ENCODE measurements at places on chromosomes 4 and X.

DNA sequence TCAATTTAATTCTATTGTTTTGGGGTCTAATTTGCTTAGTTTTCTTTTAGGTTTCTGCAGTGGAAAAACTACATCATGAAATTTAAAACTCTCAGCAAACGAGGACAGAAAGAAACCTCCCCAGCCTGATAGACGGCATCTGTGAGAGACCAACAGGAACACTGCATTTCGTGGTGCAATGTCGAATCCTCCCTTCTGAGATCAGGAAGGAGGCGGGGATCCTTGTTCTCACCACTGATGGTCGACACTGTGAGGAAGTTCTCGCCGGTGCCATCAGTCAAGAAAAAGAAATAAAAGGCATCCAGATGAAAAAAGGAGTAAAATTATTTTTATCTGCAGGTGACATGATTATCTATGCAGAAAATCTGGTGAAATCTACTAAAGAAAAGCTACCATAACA is 16.5 kb downstream of the GAK start:
- no peak for DNase-seq

DNA sequence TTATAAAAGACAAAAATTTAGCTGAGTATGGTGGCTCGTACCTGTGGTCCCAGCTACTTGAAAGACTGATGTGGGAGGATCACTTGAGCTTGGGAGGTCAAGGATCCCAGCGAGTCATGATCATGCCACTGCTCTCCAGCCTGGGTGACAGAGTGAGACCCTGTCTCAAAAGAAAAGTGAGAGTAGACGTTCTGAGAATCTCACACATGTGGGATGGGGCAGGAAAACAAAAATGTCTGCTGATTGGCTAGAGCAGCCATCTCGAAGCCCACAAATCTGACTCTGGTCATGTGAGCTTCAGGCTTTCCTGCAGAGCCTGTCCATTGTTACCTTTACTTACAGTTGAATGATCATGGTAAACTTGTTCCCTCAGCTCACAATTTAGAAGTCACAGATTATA is 23.1 kb upstream of the SLC9A7 start:
- DNase-seq: no peak

DNA sequence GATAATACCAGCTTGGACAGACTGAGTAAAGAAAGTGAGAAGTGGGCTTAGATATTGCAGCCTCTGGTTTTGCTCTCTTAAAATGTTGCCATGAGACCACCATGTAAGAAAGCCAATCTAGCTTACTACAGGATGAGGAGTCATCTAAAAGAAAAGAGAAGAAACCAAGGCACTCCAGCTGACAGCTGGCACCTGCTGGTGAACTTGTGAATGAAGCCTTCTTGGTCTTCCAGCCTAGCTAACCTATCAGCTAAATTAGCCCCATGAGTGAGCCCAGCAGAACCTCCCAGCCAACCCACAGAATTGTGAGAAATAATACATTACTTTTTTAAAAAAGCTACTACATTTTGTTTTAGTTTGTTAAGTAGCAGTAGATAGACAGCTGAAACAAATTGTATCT is 154.5 kb upstream of the QRFPR start:
- no peak for DNase-seq

- DNase-seq: no peak
Measured at GRCh38 chr4:2354118-2354517, 64.3 kb downstream of the ZFYVE28 start.

DNA sequence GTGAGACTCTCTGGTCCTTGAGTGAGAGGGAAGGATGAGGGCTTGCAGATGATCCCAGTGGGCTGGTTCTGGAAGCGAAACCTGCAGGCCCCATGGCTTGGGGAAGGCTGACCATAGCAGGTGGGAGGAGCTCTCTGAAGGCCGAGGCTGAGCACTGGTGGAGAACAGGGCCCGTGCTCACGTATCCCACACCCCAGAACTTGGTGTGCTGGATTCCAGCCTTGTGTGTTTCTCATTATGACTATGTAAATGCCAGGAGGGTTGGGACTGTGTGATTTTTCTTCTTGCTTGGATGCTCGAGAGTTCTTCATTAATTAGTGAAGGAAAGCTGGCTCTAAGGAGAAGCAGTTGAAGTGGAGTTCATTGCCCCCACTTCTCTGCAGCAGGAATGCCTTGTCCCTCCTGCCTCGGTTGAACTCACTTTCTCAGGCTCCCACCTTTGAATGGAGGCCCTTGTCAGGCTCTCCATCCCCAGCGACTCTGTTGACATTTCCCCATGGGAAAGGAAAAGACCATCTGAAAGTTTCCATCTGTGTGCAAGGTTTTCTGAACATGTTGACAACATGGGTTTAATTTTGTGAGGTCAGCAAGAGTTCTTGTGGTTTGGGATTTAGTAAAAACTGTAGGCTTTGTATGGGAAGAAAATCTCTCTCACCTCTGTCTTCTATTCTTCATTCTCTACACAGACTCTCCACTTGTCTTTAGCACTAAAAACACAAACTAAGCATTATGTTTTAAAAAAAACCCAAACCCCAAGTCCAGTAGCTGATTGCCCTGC is 57.7 kb downstream of the TBL1X start:
- no peak for DNase-seq

DNA sequence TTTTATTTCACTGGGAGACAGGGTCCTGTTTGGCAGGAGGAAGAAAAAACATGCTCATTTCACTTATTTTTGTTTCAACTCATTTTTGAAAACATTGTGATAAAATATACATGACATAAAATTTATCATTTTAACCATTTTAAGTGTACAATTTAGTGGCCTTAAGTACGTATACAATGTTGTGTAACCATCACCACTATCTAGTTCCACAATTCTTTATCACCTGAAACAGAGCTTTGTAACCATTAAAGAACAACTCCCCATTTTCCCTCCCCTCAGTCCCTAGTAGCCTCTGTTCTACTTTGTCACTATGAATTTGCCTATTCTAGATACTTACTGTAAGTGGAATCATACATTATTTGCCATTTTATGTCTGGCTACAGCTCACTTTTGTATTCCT is 143.8 kb downstream of the GPAT3 start:
- no peak for DNase-seq

DNA sequence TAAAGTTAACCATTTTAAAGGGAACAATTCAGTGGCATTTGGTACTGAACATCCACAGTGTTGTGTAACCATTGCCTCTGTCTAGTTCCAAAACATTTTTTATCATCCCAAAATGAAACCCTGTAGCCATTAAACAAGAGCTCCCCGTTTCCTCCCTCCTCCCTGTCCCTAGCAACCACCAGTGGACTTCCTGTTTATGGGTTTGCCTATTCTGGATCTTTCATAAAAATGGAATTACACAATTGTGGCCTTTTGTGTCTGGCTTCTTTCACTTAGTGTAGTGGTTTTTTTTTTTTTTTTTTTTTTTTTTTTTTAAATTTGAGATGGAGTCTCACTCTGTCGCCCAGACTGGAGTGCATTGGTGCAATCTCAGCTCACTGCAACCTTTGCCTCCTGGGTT is 11.6 kb downstream of the RBMX2 start:
- DNase-seq: no peak

DNA sequence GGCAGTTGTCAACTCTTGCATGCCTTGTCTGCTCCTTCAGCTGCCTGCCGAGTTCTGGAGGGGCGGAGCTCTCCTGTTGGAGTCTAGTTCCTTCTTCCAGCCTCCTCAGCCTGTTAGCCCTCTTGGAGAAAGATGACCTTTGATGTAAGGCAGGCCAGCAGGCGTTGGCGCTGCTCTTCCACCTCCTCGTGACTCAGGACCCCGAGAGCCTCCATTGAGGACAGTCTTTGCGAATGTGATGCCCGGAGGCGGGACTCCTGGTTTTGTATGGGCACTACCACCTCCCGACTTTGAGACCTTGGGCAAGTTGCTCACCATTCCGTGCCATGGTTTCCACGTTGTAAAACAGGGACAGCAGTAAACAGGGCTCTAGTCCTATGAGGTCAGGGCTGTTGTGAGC is 108.3 kb downstream of the TENM3 start:
- DNase-seq: no peak

GRCh38 chr4:75786938-75787337 is 62.6 kb downstream of the USO1 start:
- no peak for DNase-seq

DNA sequence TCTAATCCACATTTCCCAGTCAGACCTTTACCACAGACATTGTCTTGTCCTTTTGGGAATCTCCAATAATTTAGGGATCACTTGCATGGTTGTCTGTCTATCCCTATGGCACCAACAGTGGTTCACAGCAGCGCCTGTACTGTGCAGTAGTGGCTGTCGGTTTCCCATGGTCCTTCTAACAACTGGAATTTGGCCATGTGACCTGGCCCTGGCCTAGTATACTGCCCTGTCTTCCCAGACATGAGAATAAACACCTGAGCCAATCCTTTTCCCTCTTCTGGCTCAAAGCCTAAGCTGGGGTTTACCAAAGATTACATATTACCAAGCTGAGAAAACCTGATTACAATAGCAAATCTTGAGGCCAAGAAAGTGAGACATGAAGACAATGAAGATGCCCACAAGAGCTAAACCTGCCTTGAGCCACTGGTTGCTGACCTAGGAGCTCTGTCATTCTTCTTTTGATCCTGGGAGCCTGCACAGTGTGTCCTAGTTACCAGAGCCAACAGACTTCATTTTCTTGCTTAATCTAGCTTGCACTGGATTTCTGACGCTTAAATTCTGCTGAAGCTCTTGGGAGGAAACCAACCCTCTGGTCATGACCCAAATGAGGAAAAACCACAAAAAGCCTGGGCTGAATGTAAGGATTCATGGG is 92.1 kb downstream of the SCD5 start:
- DNase-seq: no peak

GRCh38 chr4:7642741-7643458 is 208.2 kb upstream of the PSAPL1 start:
- no peak for DNase-seq

GRCh38 chr4:123120473-123120872 is 198.1 kb upstream of the NUDT6 start:
- DNase-seq: no peak

DNA sequence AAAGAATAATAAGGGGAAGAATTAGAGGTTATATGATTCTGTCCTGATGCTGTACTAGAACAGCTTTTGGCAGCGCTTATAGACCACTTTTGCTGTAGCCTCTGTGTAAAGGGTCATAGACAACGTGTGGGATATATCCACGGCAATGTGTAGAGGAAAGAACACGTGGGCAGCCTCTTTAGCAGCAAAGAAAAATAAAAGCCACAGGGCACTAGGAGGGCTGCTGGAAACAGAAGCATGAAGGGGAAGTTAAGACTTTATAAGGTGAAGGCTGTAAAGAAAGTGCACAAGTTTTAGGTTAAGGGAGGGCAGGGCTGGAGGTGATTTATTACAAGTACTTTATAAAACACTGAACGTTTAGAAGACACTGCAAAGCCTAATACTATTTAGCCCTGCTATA is 20.1 kb upstream of the PHEX start:
- DNase-seq: no peak

GRCh38 chr4:189506080-189506479 is 434.6 kb upstream of the FRG1 start:
- DNase-seq: no peak

DNA sequence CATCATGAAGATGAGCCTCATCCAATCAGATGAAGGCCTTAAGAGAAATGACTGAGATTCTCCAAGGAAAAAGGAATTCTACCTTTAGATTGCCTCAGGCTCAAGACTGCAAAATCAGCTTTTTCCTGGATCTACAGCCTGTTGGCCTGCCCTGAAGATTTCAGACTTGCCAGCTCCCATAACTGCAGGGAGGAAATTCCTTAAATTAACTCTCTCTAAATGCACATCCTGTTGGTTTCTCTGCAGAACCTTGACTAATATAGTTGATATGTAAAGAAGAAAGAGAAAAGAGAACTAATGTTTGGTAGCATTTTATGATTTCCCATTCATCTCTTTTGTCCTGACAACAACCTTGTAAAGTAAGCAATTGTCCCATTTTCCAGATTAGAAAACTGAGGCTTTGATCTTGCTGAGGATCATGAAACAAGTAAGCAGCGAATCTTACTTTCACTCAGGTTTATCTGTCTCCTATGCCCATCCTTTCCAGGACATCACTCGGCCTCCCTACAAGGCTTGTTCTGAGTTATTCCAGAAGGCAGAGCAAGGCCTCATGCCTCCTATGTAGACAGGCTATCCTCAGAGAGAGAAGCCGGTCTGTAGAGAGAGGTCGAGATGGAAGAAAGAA is 115.0 kb upstream of the LDB2 start:
- DNase-seq: no peak

DNA sequence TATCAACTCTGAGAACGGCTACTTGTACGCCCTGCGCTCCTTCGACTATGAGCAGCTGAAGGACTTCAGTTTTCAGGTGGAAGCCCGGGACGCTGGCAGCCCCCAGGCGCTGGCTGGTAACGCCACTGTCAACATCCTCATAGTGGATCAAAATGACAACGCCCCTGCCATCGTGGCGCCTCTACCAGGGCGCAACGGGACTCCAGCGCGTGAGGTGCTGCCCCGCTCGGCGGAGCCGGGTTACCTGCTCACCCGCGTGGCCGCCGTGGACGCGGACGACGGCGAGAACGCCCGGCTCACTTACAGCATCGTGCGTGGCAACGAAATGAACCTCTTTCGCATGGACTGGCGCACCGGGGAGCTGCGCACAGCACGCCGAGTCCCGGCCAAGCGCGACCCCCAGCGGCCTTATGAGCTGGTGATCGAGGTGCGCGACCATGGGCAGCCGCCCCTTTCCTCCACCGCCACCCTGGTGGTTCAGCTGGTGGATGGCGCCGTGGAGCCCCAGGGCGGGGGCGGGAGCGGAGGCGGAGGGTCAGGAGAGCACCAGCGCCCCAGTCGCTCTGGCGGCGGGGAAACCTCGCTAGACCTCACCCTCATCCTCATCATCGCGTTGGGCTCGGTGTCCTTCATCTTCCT is 2.7 kb downstream of the PCDH10 start:
- DNase-seq: no peak

- no peak for DNase-seq
Measured at GRCh38 chr4:183057255-183057654, 41.8 kb upstream of the WWC2 start.

GRCh38 chr4:81135501-81135900 is 79.5 kb downstream of the PRKG2 start:
- no peak for DNase-seq

- no peak for DNase-seq
Measured at GRCh38 chr4:18961266-18961665, 939.7 kb upstream of the LCORL start.

DNA sequence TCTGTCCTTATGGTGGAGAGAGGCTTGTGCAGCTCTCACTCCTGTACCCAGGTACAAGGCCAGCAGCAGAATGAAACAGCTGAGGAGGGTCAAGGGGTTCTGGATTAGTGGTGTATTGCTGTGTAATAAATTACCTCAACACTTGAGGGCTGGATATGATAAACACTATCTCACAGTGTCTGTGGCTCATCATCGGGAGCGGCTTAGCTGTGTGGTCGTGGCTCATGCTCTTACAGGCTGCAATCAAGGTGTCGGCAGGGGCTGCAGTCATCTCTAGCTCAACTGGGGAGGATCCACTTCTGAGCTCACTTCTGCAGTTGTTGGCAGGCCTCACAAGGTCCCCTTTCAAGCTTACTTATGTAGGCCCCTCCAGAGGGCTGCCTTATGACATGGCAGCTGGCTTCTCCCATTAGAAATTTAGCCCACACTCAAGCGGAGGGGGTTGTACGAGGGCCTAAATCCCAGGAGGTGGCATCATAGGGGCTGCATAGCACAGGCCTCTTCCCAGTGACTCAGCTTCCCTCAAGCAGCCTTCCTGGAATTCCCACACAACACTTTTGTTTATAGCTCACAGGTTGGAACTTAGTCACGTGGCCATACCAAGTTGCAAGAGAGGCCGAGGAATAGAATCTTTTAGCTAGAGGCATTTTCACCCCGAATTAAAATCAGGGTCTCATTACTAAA is 148.2 kb upstream of the RPS6KA3 start:
- DNase-seq: no peak
